ENCODE measurements at places on chromosomes 5 and 9.

GRCh38 chr5:90650767-90651166, 92.2 kb downstream of the ADGRV1 start:
- DNase-seq, result no peak

DNA sequence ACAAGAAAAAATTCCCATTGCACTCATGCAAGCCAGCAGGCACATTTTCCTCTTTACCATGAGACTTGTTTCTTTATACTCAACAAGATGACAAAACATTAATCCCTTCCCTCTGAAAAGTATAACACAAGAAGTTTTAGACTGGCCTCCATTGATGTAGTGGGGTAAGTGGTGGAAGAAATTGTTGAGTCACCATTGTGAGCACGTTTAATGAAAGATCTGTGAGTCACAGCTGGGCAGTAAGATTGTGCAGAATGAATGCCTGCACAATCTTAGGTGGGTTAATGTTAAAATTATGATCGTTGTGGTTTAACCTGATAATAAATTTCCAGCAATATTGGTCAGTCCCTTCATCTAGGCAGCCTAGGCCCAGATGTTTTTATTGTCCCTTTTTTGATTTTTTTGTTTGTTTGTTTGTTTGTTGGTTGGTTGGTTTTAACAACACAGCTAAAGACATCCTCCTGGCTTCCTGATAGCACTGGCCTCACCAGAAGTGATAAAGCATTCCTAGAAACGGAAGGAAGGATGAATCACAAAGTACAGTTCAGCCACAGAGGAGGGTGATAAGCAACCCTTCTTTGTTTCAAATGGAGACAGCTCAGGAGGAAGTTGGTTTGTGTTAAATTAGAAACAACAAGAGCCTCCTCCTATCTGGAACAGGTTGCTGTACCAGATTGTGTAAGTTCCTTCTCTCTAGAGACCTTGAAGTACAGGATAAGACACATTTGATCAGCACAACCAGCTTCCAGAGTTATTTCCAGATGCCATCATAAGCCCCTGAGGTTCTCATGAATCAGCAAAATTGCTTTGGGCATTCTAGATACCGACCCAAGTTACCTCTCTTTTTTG, 40.3 kb downstream of the SLC24A2 start:
- DNase-seq, result no peak

DNA sequence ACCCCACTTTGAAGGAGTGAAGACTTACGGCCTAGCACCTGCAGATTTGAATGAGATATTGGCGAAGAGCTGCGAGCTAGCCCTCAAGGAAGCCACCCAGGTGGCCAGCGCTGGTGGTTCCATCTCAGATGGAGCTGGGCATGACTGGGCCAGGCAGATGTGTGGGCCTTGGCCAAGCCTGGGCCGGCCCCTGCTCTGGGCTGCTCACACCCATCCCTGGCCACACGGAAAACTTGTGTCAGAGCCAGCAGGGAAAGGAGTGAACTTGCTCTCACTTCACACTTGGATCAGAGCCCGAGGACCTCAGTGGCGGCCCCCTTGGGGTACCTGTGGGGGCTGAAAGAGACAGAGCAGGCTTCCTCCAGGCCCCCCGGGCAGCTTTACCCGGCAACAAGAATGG, 44.2 kb downstream of the ROPN1L start:
- DNase-seq, result no peak

- DNase-seq, result no peak
Measured at GRCh38 chr5:2756211-2757152, 5.0 kb upstream of the IRX2 start.

DNA sequence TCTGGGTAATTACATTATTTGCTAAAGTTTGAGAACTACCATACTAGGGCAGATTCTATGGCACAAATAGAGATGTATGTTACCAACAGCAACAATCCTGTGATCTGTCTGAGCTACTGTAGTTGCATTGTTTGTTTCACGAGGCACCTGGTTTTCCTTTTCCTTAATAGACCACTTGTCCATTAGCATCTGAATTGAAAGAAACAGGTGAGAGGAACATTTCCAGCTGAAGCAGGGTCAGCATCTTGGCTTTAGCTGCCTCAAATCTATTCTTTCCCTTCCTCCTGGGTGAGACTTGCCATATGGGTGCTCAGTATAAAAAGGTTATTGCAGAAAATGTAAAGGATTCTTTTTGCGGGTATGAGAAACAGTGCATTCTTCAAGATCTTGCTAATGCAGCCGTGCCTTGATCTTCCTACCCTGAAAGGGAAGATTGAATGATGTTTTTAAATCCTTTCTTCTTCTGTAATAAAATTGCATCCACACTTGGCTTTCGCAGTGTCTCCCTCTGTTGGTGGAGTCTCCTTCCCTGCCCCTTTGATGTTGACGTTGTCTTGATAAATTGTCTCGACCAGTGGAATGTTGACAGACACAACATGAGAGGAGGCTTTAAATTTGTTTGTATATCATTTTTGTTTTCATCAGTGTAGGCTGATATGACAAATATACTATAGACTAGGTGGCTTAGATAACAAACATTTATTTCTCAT, 118.0 kb upstream of the BRINP1 start:
- no peak for DNase-seq

GRCh38 chr5:126368239-126368812, 54.9 kb upstream of the GRAMD2B start:
- no peak for DNase-seq
